ENCODE measurements at places on chromosomes 4 and X. TPM values are rescaled to one million over a fixed set of nuclear protein-coding genes. Genes with fewer than 3 reads are reported as not detected.

GRCh38 chr4:74181219-74181618, 23.3 kb downstream of the MTHFD2L start:
- DNase-seq, result no peak

The SCRG1 gene
- total RNA-seq, result not detected

DNA sequence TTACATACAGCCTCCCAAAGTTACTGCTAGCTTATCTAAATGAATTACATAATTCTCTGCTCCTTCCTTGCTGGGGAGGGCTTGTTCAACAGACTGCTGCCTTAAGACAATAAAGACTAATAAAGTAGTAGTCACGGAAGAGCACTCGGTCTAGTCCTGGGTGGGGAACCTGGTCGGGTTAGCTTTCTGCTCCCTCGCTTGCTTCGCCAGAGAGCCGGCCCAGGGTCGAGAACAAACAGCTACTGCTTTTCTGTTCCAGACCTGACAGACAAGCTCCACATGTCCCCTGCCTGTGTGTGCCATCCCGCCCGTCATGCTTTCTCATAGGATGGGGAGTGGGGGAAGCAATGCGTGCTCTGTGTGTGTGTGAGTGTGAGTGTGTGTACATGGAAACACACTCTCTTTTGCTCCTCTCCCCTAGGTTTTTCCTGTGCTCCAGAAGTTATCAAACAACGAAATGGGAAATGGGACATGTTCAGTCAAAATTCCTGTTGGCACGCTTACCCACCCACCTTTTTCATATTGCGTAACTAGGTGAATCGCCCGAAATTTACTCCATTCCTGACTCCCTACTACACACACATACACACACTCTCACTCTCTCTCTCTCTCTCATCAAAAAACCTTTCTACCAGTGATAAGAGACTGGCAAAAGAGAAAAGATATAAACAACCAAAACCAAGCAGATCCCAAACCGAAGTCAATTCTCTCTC, 1.3 kb downstream of the NPY1R start:
- DNase-seq, result no peak

The FATE1 gene
- not detected for total RNA-seq

The ADGRL3 gene
- total RNA-seq, result not detected

GRCh38 chr4:76783836-76784235, 114.1 kb downstream of the SOWAHB start:
- no peak for DNase-seq

GRCh38 chrX:34956916-34957315, 14.3 kb downstream of the FAM47B start:
- DNase-seq, result no peak

The FAM241A gene
- total RNA-seq, result 0.90 TPM

The PASD1 gene
- not detected for total RNA-seq

The SUPT20HL2 gene
- not detected for total RNA-seq

DNA sequence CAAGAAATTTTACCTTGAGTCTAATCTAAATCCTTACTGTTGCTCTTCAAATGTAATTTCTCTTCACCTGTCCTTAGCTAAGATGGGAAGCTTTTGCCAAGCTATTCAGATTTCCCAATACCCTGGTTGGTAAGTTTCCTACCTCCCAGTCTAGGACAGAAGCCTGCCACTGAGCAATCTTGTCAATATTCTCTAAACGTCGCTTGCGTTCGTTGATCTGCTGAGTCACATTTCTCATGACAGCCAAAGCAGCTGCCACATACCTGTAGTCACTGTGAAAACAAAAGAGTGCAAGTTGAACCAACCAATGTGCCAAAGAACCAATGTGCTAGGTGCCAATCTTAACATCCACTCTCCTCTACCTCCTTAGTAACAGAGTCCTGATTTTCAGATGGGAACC, 111.1 kb downstream of the ARHGEF9 start:
- no peak for DNase-seq

GRCh38 chrX:67207912-67208311, 335.9 kb upstream of the AR start:
- DNase-seq, result no peak

DNA sequence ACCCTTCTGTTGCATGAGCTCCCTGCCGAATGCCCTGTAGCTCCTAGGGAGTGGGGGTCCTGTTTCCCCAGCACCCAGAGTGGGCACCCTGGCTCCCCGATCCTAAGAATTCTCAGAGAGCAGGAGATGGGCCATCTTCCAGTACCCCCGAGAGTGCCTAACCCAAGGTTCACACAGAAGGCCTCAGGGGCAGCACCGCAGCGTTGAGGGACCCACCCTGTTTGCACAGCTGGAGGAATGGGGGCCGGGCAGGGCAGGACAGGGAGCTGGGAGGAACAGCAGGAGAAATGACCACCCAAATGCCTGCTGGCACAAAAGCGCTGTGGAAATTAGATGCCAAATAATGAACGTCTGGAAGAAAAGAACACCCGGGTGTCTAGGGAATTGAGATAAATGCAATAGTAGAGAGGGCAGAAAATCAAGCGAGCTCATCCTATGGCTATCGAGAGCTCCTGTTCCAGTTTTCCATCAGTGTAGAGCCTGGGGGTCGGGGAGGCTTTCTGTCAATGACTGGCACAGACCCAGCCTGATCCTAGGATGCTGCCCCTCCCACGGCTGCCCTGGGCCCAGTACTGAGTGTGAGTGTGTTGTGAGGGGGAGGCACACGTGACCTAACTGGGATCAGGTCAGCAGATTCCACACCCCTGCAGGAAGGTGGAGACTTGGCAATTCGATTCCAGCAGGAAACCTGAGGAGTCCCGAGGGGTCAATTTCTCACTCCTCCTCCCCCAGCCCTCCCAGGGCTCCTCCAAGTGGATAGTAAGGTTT, 25.7 kb downstream of the SEPTIN6 start:
- DNase-seq, result no peak

DNA sequence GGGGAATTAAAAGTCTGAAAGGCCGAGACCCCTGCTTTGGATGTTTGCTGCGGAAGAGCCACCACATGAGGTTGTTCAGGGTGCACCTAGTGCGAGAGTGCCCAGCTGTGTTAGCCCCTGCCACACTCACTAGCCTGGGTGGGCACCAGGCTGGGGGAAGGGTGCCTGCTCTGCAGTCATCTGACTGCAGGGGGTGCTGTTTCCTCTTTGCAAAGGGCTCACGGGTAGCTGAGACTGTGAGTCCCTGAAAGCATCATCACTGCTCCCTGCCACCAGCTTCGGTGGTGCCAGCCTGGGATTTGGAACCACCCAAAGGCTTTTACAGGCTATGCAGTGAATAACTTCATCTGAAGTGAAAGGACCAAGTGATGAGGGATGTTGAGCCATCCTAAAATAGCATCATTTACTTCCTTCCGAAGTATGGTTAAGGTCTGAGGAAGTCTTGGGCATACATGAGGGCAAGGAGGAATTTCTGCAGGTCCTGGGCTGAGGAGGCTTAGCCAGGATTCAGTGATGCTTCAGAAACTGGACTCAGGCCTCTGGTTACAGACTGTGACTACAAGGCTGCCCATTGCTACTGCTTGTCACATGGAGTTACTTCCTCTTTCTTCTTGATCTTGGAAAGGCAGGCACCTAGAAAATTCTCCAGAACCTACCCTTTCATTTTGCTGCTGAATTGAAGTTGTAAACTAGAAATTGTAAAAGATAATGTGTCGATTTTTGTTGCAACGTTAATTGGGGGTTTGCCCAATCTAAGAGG, 293.2 kb upstream of the PRPS2 start:
- DNase-seq, result no peak

The MAGEC3 gene
- not detected for total RNA-seq

The SYN1 gene
- 0.17 TPM for total RNA-seq

The PHEX gene
- 0.39 TPM for total RNA-seq

GRCh38 chrX:113580486-113580885, 739.9 kb upstream of the AMOT start:
- DNase-seq, result no peak

- peak; percentile 62 for DNase-seq
Measured at GRCh38 chr4:86935853-86936733, 1.3 kb downstream of the AFF1 start.

GRCh38 chr4:6682862-6683590, 10.7 kb upstream of the S100P start:
- DNase-seq, result no peak

- no peak for DNase-seq
Measured at GRCh38 chr4:160825644-160826338, 1338.0 kb downstream of the FSTL5 start.

DNA sequence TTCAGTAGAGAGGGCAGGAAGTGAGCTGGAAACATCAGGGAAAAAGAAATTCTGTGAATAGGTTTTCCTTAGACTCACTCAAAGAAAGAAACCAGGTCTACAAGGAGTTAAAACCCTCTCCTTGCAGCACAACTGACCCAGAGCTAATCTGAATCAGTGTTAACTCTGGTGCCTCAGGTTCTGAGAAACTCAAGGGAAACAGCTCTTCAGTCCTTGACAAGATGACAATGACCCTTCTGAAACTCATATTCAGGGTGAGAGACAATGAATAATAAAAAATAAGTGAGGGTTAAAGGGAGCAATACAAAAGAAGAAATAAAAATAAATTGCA, 903.6 kb downstream of the STPG2 start:
- DNase-seq, result no peak

The PDGFC gene
- total RNA-seq, result not detected

- DNase-seq, result no peak
Measured at GRCh38 chr4:104429150-104429741, 65.4 kb downstream of the CXXC4 start.

DNA sequence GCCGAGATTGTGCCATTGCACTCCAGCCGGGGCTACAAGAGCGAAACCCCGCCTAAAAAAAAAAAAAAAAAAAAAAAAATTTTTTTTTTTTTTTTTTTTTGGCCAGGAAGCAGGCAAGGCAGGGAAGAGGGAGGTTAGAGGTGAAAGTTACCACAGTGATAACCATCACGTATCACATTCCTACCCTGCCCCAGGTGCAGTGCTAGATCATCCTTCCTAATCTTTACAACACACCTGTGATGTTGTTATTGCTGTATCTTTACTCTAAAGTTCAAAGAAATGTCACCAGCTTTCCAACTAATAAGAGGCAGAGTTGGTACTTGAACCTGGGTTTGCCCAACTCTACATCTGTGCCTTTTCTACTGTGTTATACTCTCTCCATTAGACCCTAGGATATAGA, 7.2 kb upstream of the LIMCH1 start:
- DNase-seq, result no peak

The ATP8A1 gene
- 130 TPM for total RNA-seq

DNA sequence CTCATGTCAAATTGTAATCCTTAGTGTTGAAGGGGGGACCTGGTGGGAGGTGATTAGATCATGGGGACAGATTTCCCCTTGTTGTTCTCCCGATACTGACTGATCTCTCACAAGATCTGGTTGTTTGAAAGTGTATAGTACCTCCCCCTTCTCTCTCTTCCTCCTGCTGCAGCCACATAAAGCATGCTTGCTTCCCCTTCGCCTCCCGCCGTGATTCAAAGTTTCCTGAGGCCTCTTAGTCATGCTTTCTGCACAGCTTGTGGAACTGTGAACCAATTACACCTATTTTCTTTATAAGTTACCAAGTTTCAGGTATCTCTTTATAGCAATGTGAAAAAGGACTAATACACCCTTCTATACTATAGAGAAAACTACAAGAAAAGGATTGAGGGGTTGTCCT, 1170.5 kb upstream of the AGA start:
- DNase-seq, result no peak

DNA sequence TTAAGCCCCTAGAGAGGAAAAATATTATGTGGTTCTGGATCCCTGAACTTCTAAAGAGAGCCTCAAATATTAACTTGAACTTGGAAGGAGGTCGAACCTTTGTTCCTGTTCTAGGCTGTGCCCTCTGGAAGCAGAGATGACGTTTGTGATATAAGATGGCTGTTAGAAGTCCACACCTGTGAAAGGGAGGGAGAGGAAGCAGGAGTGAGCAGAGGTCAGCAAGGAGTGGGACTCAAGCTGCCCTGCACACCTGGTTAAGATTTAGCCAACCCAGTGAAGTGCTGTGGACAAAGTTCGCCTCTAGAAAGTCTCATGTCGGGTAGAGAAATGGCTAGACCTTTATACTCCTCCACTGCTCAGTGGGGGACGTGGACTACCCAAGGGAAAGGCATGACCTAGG, 566.2 kb downstream of the MID1IP1 start:
- DNase-seq, result no peak

DNA sequence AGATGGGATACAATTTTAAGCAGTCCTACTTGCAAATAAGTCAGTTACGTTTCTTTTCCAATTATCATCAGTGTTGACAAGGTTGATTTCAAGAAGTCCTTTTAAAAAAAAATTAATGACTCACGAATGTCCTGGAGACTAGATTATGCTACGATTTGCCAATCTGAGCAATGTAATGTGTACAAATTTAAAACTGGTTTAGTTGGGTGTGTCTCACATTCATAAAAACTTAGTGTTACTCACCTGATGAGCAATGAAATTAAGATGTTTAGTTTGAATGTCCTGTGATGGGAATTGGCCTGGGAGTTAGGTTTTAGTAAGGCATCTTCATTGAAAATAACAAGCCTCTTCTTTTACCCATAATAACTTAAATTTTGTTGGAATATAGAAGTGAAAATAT, 136.7 kb upstream of the POF1B start:
- no peak for DNase-seq

GRCh38 chr4:121784975-121785374, 16.1 kb upstream of the EXOSC9 start:
- no peak for DNase-seq

DNA sequence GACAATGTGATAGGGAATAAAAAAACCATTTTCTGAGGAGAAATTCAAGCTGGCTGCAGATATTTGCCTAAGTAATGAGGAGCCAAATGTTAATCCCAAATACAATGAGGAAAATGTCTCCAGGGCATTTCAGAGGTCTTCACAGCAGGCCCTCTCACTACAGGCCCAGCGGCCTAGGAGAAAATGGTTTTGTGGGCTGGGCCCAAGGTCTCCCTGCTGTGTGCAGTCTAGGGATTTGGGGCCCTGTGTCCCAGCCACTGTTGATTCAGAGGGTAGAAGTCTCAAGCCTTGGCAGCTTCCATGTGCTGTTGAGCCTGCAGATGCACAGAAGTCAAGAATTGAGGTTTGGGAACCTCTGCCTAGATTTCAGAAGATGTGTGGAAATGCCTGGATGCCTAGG, 778.7 kb downstream of the CENPC start:
- DNase-seq, result no peak

DNA sequence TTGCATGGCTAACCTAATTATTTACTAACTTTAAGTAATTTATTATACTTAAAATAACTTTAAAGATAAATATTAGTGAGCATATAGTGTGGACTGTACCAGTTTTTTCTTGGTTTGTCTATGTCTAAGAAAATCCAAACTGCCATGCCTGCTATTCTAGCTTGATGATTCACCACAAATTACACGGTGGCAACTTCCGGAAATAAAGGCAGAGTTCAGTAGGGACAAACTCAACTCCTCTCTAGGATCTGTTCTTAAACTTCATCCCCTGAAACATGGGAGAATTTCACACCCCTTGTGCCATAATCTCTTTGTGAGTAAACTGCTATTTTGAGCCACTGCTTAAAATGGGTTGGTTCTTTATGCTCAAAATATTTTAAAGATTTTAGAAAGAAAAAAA, 213.6 kb upstream of the NRK start:
- no peak for DNase-seq

DNA sequence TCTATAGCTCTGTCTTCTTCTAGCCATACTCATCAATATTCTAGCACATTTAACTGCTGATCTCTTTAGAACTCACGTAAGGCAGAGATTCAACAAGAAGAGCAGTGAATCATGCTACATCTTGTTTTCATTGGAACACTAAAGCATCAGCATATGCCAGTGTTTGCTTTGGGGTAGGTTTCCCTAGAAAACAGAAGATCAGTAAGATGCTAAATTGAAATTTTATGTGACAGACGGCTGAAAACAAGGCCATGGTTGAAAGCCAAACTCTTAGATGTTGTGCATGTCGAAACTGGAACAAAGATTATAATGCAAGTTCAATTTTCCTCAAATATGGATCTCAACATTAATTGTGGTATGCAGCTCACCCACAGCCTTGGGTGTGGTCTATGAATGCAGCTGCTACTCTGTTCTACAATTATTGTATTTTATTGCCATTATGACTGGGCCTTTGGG, 107.6 kb downstream of the PDLIM5 start:
- no peak for DNase-seq
